Stimulated activated CD8-positive, alpha-beta memory T cell treated with anti-CD3 and anti-CD28 coated beads, Interleukin-4, amount 100 ng/mL, for 24 hours (primary cell): ENCODE measurements at places on chromosomes 12 and 14.

DNA sequence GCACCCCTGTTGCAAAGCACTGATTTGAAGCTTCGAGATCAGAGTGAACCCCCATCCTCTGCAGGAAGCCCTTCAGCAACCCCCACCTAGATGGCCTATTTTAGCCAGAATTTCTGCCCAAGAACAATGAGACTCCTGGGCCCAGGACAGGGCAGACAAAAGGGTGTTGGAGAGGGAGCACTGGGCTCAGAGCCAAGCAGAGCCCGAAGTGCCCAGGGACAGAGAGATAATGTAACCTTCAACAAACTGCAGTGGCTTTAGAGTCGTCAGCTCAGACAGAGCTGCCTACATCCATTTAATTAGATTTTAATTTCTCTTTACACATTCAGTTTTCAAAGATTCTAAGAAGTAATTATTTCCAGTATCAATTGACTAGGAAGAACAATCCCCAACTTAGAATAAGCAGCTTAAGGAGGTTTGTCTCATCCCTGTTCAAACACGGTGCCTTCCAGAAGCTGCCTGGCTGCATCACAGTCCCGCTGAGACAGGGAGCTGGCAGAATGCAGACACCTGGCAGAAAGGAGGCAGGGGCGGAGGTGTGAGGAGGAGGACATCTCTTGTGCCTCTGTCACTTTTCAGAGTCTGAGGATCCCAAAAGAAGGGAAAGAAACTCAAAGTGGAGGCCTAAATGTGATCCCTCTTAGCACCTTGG, 504.9 kb upstream of the CCDC196 start:
- no peak for DNase-seq

DNA sequence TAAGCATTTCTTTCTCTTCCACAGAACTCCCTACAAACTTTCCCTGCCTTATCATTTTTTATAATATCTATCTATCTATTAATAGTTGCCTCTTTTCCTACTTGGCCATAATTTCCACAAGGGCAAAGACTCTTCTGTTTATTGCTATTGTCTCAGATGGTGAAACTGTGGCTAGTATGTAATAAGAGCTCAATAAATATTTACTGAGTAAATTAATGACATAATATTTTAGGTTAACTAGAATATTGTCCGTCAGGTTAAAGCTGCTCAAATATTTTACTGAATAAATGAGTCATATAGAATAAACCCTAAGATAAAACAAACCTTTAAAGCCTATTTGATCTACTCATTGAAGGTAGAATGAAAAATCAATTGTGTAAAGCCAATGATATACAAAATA, 240.5 kb downstream of the PPFIA2 start:
- DNase-seq: no peak

GRCh38 chr14:68507544-68508081, 285.3 kb downstream of the ZFP36L1 start:
- DNase-seq: no peak

DNA sequence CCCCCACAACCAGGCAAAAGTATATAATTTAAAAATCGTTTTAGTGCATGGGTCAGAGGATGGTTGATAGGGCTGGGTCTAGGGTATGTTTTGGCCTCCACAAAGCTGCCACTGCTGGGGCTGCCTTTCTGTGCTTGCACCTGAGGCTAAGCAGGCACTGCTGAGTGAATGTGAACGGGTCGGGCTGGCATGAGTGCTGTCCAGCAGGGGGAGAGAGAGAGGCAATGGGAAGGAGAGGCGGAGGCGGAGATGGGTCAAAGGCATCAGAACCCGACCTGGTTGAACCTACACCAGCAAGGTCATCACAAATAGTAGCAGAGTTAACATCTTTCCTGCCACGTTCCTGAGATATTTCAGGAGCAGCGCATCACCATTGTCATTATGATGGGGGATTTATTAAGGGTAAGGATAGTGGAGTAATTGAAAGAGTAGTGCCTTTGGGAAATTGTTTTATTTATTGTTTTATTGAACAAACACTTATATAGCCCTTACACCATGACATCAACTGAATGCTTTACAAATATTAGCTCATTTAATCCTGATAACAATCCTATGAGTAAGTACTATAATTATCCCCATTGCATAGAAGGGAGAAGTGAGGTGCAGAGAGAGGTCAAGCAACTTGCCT, 5.8 kb upstream of the NRXN3 start:
- DNase-seq: no peak

DNA sequence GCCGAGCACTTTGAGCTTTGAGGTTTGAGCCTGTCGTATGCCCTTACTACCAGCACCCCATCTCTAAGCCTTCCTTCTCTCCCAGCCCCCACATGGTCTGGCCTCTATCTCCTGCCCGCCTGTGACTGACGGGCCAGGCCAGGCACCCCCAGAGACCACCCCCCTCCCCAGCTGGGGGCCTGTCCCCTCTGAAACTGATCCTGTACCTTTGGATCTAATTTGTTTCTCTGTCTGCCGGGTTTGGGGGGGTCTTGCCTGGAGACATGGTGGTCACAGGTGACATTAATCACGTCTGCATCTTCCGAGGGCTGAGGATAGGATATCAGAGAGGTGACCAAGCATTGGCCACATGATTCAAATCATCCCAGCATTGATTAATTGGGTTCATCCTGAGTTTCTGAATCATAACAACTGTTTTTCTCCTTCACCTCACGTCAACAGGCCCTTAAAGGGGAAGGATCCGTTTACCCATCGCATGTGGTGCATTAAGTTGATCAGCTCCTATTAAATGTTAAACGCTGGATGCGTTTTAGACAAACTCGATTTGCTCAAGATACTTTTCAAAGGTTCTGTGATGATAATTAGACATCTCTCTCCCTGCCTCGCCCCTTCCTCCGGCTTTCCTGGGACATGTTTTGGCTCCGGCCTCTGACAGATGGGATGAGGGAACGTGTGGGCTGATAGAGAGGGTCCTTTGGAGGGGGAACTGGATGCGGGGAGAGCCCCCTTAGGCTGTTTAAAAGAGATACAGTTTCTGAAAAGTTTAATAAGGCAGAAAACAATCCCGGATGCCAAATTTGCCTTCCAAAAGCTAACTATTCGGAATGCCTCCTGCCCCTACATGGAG, 63.3 kb upstream of the TBX3 start:
- DNase-seq: no peak

DNA sequence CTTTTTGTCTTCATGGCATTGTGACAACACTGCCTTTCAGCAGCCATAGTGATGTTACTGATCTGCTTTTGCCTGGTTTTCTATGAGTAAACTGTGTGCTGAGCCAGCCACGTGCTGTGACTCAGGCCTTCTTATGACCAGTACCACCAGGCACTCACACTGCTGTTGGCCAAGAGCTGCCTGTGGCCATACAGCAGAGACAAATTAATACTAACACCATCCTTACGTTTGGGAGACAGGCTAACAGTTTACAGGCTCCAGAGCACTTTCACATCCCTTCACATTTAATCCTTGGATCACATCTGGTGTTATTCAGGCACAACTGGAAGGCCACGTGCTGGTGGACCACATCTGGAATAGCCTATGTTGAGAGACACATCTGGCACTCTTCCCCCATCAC, 377.9 kb downstream of the CCDC91 start:
- DNase-seq: no peak

- no peak for DNase-seq
These were observed 383.3 kb downstream of the DPF3 start for GRCh38 chr14:72510566-72510965.

DNA sequence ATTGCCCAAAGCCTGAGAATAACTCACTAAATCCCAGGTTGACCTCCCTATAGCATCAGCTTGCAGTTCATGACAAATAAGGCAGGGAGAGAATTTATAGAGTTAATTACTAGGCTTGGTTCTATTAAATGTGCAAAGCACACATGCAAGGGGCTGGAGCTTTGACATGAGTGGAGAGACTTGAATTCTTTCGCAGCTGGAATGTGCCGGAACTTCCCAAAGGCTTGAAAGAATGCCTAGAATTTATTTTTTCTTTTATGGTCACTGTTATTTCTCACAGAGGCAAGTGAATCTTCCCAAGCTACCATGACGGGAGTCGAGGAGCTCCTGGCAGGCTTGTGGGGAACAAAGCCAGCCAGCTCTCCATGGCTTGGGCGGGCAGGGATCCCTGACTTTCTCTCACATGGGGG, 95.5 kb upstream of the USP44 start:
- DNase-seq: no peak

DNA sequence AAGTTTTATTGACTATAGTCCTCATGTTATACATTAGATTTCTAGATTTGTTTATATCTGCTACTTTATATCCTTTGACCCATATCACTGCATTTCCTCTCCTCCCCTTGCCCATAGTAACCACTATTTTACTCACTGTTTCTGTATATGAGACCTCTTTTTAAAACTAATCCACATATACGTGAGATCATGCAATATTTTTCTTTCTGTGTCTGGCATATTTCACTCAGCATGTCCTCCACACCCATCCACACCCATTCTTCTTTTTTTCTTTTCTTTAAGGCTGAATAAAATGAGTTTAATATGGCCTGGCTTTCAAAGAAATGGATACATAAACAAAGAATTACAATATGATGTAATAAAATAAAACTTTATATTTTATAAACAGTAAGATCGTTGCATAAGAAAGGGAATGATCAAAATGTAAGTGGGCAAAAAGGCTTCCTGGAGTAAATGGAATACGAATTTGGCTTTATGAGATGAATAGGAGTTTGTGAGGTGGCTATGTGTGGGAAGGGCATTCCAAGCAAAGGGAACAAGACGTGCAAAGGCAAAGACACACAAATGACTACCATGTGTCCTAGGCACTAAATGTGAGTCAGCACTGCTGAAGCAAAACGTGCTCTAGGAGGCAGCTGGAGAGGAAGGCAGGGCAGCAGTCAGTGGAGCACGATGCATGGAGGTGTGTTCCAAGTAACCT, 53.2 kb upstream of the HIF1A start:
- DNase-seq: no peak

DNA sequence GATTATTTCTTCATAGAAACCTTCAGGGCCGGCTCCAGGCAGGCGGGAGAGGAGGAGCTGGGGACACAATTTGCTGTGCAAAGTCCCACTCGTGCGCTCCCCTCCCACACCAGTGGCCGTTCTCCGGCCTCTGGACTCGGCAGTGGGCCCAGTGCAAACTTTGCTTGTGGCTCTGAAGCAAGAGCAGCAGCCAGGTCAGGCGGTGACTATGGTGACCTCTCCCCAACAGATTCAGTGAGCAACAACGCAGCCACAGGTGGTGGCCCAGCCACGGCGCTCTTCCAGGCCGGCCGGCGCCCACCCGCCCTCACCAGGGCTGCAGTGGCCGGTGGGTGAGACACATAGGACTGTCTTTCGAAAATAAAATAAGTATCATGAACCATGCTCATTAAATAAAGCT, 29.5 kb downstream of the VPS37B start:
- no peak for DNase-seq

DNA sequence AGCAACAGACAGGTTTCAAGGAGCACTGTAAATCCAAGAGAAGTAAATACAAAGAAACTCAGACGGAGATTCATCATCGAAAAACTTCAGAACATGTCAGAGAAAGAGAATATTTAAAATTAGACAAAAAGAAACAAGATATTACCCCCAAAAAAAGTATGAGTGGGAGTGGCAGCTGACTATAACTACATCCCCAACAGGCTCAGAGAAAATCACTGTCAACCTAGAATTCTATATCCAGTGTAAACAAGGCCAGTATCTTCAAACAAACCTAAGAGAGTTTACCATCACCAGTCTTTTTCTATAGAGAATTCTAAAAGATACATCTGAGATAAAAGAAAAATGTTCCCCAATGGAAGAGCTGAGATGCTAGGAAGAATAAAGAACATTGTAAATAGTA, 39.6 kb downstream of the CRY1 start:
- DNase-seq: no peak

GRCh38 chr12:1634590-1635191, 5.7 kb downstream of the WNT5B start:
- DNase-seq: peak; percentile 47

- DNase-seq: no peak
These were observed 233.0 kb downstream of the RGS6 start for GRCh38 chr14:72165229-72165698.

- no peak for DNase-seq
These were observed 30.1 kb downstream of the CDKN1B start for GRCh38 chr12:12747278-12747677.

- no peak for DNase-seq
These were observed 557.7 kb downstream of the TRHDE start for GRCh38 chr12:72829838-72830237.

DNA sequence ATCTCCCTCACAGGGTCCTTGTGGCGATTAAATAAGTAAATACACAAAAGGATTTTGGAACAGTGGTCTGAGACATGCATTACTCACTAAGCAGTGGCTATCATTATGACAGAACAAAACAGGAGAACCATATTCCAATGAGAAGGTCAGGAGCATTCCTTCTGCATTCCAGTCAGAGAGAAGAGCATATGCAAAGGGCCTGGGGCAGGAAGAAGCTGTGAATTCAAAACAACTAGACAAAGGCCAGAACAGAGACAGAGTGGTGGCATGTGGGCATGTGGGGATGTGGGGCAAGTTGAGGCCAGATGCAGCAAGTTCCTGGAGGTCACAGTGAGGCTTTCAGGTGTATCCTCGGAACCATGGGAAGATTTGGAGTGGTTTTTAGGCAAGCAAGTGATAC, 70.1 kb upstream of the VRK1 start:
- DNase-seq: no peak

GRCh38 chr14:59356767-59357166, 108.4 kb downstream of the GPR135 start:
- DNase-seq: no peak

DNA sequence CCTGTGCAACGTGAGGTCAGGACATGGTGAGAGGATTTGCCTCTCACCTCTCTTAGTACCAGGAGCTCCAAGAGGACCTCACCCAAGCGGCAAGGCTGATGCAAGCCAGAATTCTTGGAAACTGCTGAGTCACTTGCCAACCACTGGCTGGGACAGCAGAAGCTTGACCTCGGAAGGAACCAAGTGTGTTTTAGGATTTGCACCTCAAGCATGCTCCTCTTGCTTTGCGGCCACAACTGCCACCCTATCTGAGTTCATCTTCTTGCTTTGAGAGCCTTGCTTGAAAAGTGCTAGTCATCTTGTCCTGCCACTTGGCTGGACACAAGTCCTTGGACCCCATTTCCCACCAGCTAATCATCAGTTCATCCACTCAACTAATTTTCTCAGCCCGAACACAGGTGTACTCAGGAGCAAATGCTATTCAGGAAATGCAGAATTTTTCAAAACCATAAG, 195.8 kb downstream of the SLC25A21 start:
- DNase-seq: no peak

DNA sequence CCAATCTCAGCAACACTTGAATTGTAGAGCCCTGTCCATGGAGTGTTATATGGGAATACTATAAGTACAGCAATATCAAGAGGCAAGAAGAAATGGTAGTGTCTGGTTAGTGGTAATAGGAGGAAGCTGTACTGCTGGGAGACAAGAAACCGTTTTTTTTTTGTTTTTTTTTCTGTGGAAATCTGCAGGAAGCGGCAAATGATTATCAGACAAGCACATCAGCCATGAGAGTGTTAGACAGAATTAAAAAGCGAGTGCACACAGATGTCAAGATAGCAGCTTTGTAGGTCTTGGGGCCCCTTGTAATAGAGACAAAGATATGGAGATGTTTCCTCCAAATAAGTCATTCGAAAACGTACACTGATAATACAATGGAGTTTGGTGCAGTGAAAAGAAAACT, 6.7 kb downstream of the TESPA1 start:
- DNase-seq: no peak

GRCh38 chr14:67982711-67983608, 163.4 kb downstream of the RAD51B start:
- DNase-seq: no peak
